NCI-H460 (cell line): ENCODE measurements at places on chromosomes 7 and 10.

- no peak for DNase-seq
These were observed 12.2 kb downstream of the AQP1 start for GRCh38 chr7:30923774-30924413.

DNA sequence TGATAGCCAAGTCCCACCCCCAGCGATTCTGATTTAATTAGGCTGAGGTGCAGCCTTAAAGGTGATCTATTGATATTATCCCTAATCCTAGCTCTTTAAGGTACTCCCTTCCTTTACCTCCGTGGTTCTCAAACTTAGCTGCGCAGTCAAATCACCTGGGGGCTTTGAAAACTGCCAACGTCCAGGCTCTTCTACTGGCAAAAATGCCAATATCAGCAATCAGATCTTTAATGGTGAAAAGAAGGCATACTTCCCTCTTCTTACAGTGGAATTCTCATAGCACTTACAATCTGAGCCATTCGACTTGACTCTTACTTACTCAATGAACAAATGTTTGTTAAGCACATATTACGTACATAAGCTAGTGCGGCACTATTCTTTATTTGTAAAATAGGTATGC lies 704 bp upstream of the SLC35B4 start:
- no peak for DNase-seq

GRCh38 chr10:113663142-113663541 lies 699 bp downstream of the NRAP start:
- DNase-seq: peak; percentile 59

- DNase-seq: no peak
These were observed 16.4 kb upstream of the RUFY2 start for GRCh38 chr10:68423522-68423921.

- no peak for DNase-seq
These were observed 95.1 kb upstream of the PALS2 start for GRCh38 chr7:24478137-24478655.

GRCh38 chr10:70074165-70074564 lies 21.5 kb downstream of the MACROH2A2 start:
- DNase-seq: no peak

DNA sequence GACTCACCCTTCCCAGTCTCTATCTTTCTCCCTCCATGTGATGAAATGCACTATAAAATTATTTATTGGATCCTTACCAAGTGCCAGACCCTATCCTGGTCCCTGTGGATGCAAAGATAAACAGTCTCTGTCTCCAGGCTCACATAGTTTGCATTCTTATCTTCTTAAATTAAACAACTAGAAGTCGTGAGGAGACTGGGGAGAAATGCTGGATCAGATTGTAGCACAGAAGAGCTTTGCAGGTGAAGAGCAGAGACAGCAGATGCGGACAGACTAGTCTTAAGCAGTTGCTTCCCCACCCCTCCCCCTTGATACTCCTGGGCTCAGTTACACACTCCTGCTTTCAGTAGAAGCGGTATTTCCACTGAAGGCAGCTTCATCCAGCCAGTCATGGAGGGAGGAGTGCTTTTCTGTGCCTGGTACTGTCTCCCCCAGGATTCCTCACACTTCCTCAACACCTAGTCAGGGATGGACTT lies 20.8 kb upstream of the CDK1 start:
- DNase-seq: no peak

DNA sequence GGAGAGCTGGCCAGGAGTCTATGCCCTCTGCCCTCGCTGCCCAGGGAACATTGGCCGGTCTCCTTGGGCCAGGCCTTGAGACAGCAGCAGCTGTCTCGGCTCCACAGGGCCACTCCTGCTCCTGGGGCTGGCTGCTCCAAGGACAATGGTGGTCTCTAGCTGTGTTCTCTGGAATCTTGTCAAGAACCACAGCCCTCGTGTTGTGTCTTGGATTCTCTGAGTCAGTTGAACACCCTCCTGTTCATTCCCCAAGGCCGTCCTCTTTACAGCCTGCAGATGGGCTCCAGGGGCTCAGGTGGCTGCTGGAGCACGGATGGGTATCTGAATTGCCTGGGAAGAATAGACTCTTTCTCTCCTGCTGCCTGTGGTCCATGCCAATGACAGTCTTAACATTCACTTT lies 511.1 kb downstream of the GLRX3 start:
- no peak for DNase-seq

DNA sequence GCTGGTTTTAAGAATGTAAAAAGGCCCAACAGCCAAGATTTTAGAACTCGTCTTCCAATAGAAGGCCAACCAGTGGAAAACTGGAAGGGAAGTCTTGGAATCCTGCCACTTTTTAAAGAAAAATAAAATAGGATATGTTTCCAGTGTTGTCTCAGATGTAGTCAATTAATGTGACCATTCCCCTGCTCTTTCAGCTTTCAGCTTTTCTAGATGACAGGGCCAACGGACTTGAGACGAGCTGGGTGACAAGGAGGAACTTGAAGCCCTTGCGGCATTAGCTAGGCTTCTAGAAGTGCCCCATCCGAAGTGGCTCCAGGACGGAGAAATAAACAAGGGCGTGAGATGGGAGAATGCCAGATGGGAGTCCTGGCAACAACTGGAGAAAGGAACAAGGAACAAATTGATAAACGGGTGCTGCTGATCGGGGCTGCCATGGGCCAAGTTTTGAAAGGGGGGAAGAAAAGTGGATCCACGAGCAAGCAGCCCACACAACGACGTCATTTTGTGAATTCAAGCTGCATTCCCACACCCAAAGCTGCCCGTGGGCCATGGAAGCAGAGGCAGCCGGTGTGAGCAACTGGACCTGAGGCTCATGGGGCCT lies 42.3 kb downstream of the CTBP2 start:
- no peak for DNase-seq

- no peak for DNase-seq
These were observed 920 bp downstream of the PRLHR start for GRCh38 chr10:118594392-118595063.

DNA sequence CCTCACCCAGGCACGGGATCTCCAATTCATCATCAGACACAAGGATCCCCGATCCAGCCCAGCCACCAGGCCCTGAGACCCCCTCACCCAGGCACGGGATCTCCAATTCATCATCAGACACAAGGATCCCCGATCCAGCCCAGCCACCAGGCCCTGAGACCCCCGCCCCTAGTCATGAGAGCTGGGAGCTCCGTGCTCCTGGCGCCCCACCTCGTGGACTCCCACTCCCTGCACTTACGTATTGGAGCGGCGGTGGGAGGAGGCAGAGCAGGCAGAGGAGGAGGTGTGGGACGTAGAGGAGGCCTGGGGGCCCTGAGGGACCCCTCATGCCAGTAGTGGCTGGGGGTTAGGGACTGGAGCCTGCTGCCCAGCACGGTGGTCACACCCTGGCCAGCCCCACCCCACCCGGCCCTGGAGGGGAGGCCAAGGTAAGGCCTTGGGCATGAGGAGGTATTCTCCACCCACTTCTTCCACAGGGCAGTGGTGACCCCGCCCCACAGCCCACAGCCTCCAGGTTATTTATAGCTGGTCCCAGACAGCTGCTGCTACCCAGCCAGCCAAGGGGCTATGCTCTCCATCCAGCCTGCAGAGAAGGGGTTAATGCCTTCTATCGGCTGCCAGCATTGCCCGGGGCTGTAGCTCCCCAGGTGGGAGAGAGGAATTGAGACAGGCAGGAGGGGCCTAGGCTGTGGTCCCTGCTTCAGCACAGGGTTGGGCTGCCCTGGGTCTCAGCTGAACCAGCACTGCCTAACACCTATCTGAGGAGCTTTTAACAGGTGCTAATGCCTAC lies 17.6 kb upstream of the CRHR2 start:
- no peak for DNase-seq

- DNase-seq: no peak
These were observed 27.1 kb downstream of the COPG2 start for GRCh38 chr7:130641497-130641896.

- DNase-seq: no peak
These were observed 223.3 kb upstream of the FERD3L start for GRCh38 chr7:19368491-19368925.

DNA sequence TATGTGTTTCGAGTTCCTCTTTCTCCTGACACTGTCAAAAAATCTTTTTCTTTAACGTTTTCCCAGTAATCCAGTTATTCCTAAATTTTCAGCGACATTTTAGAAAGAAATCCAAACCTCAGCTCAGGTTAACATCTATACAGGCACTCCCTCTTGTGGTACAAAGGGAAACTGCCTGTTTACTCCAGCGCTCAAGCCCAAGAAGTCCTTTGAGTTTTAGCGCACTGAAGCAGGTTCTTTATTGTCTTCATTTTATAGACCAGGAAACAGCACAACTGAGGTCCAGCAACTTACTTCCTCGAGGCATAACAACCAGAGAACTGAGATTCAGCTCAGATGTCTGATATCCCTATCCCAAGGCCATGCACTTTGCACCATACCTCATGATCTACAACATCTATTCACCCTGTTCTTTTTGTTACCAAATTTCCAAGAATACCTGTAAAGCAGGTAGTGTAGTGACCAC lies 287.2 kb upstream of the MKLN1 start:
- peak; percentile 72 for DNase-seq

- DNase-seq: no peak
These were observed 307.6 kb downstream of the GRID1 start for GRCh38 chr10:86058964-86059363.

GRCh38 chr7:23470330-23471105 lies at the start of gene IGF2BP3:
Gene IGF2BP3 (minus strand): TSS chr7:23470491. CDS start chr7:23470110, 381 bp downstream.
- peak; percentile 94 for DNase-seq

- no peak for DNase-seq
These were observed 3.8 kb upstream of the CLDN3 start for GRCh38 chr7:73773700-73774517.

GRCh38 chr10:121592155-121592890 lies 5.9 kb downstream of the FGFR2 start:
- DNase-seq: no peak

DNA sequence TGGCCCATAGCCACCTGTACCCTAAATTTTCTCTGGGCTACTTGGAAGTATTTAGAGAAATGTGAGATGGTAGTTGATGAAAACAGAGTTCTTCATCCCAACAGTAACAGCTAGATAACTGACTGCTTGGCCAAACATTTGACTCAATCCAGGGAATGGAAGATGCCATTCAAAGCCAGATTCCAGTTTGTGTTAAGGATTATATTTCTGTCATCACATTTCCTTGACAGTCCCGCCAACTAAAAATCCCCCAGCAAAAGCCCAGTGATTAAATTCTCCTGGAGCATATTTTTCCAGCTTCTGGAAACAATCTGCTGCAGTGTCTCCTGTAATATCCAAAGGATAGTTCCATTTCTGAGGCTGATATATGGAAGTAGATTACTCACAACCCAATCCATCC lies 45.4 kb upstream of the PTN start:
- DNase-seq: no peak

GRCh38 chr10:117519879-117520278 lies 22.7 kb upstream of the EMX2 start:
- DNase-seq: no peak

- no peak for DNase-seq
These were observed 648.0 kb upstream of the IGFBP3 start for GRCh38 chr7:46569133-46569465.

DNA sequence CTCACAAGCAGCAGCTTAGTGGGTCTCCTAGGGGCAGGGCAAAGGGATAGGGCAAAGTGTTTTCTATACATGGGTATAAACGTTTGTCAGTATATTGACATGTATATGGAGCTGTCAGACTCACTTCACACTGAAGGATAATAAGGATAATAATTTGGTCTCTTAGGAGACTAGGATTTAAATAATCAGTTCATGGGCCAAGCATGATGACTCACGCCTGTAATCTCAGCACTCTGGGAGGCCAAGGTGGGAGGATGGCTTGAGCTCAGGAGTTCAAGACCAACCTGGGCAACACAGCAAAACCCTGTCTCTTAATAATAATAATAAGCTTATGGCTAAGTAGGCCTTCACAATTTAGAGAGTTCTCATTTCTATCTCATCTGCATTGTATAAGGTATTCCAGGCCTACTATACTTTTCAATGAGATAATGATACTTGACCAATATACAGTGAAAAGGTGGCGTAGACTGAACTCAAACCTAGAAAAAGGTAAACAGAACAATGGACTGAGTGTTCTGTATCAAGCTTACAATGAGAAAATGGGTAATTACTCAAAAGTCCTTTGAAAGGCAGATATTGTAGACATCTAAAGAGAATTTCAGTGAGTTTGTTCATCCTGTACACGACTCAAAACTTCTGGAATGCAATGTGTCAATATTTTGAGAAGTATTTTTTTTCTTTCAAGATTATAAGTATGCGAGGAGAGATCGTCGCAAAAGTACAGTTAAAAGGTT lies 7.0 kb downstream of the GSAP start:
- peak; percentile 88 for DNase-seq

DNA sequence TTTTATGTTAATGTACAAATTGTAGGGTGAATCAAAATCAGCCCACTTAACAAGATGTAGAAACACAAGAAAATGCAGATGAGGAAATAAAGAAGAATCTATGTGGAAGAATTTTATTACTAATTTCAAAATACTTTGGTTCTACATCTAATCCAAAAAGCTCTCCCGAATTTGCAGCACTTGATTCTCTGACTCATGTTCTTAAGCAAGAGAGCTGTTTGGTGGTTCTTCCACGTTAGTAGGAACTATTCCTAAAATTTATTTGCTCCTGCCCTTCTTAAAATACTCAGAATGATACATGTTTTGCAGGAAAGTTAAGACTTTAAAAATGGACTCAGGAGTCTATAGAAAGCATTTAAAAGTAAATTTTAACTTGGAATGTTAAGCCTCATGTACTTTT lies 91.8 kb downstream of the ZMYND11 start:
- no peak for DNase-seq

DNA sequence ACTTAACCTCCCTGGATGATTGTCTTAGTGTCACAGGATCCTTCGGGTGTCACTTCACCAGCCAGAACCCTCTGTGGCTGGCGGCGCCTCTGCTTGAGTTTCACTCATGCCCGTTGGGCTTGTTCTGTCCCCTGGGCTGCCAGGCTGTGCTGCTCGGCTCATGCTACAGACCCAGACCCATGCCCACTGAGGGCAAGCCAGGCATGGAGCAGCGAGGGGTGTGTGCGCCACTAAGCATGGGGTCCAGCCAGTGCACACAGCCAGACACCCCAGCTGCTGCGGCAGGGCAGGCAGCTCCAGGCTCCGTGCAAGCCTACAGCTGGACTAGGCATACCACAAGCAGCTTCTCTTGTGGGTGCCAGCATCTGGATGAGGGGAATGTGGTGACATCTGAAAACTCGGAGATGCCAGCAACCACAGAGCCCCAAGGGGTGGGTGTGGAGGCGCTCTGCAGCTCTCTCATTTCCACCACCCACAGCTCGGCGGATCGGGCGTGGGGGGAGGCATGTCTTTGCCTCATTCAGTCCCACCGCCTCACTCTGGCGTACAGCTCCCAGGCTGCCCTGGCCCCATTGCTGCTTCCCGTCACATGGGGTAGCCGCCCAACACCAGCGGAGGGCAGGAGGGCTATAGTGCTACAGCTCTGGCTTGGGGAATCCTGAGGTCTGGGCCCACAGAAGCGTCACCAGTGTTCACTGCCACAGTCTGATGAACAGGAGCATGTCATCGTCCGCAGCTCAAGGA lies 269.6 kb upstream of the LRGUK start:
- no peak for DNase-seq

GRCh38 chr7:6554848-6555247 lies 3.6 kb upstream of the GRID2IP start:
- no peak for DNase-seq

DNA sequence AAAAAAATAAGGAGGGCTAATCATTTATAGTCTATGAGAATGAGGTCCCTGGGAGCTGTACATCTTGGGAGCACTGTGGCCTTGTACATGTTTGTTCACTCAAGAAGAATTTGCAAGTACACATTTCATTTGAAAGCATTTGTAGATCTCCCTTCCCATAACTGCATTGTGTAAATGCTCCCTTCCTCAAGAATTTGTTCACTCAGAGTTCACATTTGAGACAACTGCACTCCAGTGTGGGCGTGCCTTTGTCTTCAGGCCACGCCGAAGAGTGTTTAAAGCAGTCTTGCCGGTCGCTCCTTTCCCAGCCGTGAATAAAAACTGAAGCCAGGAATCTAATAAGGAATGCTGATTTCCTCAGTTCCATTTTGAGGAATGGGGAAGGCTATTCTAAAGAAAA lies 291.1 kb upstream of the LYZL1 start:
- no peak for DNase-seq
